Activated CD8-positive, alpha-beta memory T cell treated with anti-CD3 and anti-CD28 coated beads, Interleukin-2, amount 50 U/mL, for 4 hours (primary cell): ENCODE measurements at places on chromosomes 3 and 15.

GRCh38 chr3:195128255-195129071 is 142.5 kb downstream of the XXYLT1 start:
- no peak for DNase-seq

GRCh38 chr3:67593761-67594234 is 60.6 kb downstream of the SUCLG2 start:
- DNase-seq: no peak

- DNase-seq: no peak
Measured at GRCh38 chr3:129687586-129688125, 81.2 kb upstream of the PLXND1 start.

- DNase-seq: no peak
Measured at GRCh38 chr15:88476635-88477060, 9.1 kb downstream of the MRPS11 start.

- DNase-seq: peak; percentile 18
Measured at GRCh38 chr15:20356911-20357480, 184.6 kb downstream of the GOLGA6L6 start.

DNA sequence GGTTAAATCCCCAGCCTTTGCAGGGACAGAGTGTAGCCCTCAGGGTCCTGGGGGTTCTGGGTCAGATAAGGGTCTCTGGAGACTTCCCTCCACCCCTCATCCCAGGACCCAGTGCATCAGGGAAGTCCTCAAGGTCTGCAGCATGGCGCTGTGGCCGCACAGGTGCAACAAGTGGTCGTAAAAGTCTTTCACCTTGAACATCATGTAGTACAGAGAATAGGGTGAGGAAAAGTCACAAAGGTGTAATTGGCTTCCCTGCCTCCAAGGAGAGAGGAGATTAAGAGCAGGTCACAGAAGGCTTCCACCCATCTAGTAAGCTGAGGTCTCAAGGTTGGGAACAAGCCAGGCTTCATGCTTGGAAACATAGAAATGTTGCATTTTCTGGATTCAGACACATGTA is 29.2 kb upstream of the PLA2G4D start:
- no peak for DNase-seq

DNA sequence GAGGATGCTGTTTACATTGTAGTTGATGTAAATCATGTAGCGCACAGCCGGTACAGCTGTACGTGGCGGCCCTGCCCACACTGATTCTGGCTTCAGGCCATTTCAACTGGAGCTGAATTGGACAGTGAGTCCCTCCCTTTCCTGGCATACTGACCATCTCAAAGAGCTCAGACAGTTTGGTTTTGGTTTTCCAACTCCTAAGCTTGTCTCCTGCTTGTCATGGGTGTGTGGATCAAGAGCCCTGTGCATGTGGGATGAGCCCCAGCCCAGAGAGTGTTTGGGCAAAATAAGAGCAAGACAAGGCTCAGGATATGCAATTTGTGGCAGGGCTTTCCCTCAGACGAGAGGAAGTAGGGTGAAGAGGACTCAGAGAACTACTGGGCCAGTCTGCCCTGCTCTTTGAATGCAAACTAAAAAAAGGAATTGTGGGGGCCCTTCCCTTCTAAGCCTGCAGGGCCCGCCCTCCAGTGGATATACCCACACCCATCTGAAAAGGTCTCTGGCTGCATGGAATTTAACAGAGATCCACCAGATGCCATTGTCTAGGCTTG is 13.3 kb downstream of the ITGA11 start:
- DNase-seq: no peak

DNA sequence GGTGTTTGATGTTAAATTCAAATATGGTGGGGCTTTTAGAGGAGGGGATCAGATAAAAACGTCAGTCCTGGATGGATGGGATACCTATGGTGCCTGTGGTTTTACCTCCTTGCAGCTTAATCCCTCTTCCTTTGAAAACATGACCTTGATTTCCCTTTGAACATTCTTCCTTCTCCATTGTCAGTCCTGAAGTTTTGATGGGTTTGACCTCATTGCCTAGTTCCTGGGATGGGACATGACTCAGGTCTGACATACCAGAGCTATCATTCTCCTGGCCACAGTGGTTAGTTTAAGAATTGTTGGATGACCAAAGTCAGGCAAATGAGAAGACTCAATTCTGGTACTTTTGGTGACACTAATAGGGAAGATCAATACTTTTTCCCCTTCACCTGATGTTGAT is 87.2 kb downstream of the PRICKLE2 start:
- no peak for DNase-seq

GRCh38 chr3:111827871-111828270 is 31.2 kb upstream of the PHLDB2 start:
- no peak for DNase-seq

DNA sequence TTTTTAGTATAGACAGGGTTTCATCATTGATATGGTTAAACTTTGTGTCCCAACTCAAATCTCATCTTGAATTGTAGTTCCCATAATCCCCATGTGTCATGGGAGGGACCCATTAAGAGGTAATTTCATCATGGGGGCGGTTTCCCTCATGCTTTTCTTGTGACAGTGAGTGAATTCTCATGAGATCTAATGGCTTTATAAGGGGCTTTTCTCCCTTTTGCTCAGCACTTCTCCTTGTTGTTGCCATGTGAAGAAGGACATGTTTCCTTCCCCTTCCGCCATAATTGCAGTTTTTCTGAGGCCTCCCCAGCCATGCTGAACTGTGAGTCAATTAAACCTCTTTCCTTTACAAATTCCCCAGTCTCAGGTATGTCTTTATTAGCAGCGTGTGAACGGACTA is 20.2 kb upstream of the ZNF710 start:
- DNase-seq: no peak

DNA sequence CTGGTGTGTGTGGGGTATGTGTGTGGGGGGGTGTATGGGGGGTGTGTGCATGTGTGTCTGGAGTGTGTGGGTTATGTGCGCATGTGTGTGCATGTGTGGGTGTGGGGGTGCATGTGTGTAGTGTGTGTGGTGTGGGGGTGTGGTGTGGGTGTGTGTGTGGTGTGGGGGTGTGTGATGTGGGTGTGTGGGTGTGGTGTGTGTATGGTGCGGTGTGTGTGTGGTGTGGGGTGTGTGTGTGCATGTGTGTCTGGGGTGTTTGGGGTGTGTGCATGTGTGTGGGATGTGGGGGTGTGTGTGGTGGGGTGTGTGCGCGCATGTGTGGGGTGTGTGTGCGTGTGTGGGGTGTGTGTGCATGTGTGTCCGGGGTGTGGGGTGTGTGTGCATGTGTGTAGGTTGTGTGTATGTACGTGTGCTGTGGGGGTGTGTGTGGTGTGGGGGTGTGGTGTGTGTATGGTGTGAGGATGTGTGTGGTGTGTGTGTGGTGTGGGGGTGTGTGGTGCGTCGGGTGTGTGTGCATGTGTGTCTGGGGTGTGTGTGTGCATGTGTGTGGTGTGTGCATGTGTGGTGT is 6.2 kb upstream of the OCA2 start:
- DNase-seq: no peak

DNA sequence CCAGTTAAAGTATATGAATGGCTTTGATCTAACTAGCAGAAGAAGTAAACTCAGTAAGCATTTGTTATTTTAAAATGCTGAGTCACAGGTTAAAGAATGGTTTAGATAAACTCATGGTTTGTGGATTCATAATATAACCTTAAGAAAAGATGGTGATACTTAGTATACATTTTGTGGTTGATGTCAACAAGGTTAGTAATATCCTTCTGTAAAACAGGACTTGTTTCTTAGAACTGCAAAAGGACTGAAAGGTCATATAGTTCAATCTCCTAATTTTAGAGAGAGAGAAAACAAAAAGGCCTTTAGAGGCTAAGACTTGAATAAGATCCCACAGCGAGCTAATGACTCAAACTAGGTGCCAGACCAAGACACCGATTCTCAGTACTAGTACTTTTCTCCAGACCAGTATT is 50.0 kb downstream of the STRIT1 start:
- DNase-seq: no peak

GRCh38 chr15:68383161-68384074 is 48.5 kb downstream of the ITGA11 start:
- peak; percentile 28 for DNase-seq

DNA sequence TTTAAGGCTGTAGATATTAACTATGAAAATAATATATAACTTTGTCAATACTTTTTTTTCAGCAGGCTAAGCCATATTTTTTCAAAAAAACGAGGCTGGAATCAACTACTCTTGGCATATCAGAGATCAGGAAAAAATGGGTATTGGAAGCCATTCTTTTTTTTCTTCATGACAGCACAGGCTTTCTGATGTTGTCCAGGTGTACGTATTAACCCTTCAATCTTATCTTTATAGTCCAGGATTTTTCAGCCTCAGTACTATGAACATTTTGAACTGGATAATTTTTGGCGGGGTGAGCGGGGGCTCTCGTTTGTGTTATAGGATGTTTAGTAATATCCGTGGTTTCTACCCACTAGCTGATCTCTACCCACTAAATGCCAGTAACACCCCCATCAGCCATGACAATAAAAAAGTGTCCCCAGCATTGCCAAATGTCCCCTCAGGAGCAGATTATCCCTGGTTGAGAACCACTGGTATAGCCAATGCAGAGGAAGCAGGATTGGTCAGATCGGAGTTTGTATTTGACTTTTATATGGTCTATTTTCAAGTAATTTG is 52.0 kb downstream of the PLCL2 start:
- no peak for DNase-seq

DNA sequence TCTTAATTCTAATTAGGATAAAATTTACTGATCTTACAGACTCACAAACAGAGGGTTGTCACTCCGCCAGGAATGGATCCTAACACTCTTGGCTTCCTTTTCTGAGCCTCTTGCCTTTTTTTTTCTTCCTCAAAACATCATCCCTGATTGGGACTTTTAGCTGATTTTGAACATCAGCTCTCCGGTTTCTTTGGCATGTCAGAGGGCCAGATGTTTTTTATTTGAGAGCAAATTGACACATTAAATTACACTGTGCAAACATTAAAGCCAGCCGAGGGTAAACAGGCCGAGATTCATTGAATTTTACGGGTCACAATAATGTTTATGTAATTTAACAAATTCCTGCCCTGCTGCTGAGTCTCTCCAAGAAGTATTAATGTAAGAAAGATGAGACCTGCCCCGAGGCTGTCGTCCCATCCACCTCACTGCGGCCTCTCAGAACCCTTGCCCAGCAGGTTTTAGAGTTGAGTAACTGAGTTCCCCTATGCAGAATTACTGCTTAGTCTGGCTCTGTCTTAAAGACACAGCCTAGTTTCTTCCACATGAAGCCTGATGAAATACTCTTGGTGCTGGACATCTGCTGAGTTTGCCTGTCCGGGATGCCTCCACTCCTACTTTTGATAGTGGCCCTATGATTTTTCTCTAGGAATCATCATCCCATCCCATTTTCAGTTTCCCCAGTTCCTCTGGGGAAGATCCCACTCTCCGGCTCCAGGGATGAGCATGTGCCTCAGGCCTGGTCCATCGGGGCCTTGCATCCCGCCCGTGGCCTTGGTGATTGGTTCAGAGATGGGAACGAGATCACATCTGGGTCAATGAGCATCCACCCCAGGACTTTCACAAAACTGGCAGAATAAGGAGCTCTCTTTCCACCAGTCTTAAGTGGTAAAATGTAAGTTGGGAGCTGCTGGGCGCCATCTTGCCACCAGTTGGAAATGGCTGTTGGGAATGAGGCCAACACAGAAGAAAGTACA is 226.6 kb upstream of the TLE3 start:
- no peak for DNase-seq

- DNase-seq: no peak
Measured at GRCh38 chr3:165206454-165207266, 10.5 kb upstream of the SLITRK3 start.

DNA sequence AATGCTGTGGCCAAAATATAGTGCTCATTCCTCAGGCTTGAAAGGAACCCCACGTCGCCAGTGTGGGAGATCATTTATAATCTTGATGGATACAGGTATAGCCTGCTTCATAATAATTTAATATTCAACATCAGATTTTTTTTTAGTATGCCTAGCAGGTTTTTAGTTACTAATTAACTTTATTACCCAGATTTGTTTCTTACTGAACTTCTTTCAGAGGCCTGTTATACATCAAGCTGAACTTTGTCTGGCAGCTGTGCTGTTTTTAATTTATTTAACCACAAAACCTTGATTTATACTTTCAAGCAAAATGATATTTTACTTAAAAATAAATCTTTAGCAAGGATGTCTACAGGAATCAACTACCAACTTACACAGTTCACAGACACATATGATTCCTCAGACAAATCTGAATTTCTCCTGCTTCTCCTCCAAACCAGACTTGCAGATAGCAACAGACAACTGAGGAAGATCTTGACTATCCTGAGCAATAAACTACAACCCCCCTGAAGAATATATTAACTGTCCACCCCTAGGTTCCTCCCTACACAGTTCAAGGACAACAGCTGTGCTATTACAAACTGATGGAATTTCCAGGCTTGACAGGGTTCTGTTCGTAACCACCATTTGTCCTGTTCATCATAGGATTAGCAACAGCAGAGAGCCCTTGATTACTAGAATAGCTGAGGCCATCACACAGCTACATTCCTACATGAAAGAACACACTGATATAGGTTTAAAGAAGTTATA is 610 bp downstream of the MAP4 start:
- DNase-seq: no peak

DNA sequence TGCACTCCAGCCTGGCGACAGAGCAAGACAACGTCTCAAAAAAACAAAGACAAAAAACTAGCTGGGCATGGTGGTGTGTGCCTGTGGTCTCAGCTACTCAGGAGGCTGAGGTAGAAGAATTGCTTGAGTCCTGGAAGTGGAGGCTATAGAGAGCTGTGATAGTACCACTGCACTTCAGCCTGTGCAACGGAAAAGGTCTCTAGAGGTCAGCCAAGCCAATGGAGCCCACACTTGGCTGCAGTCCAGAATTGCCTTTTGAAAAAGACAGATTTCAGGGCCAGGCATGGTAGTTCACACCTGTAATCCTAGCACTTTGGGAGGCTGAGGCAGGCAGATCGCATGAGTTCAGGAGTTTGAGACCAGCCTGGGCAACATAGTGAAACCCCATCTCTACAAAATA is 8.4 kb upstream of the RBPMS2 start:
- no peak for DNase-seq

DNA sequence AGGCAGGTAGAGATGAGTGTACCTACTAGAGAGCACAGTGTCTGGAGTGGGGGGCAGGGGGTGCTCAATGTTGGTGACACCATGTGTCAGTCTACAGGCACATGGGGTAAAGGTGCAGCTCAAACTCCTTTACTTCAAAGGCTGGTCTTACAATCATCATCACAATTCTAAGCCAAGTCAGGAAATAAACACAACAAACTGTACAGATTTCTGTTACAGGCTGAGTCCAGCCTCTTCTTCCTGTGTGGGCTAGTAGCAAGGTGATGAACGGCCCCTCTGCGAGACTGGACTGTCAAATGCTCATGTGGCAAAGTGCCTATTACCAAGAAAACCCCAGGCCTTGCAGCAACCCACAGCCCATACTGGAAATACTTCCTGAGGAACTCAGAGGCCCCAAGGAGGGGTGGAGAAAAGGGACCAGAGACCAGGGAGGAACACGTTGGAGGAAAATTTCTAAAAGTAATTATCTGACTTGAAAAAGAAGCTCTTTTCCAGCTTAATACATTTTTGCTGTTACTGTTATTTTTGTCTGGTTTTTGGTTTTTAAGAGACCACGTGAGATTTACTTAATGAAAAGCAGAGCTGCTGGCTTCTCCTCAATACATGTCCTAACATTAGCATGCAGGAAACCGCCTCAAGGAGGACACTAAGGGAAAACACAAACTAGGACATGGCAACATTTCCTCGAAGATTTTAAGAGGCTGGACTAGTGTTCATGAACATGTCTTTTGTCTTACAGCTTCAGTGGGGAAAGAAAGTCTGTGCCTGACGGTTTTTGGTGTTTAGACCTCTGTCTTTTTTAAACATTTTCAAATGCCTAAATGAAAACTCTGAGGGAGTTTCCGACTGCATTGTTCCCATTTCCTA is 29.5 kb downstream of the TBC1D2B start:
- DNase-seq: peak; percentile 50
